CD4-positive, alpha-beta memory T cell (primary cell): ENCODE measurements at places on chromosomes 13 and 19.

DNA sequence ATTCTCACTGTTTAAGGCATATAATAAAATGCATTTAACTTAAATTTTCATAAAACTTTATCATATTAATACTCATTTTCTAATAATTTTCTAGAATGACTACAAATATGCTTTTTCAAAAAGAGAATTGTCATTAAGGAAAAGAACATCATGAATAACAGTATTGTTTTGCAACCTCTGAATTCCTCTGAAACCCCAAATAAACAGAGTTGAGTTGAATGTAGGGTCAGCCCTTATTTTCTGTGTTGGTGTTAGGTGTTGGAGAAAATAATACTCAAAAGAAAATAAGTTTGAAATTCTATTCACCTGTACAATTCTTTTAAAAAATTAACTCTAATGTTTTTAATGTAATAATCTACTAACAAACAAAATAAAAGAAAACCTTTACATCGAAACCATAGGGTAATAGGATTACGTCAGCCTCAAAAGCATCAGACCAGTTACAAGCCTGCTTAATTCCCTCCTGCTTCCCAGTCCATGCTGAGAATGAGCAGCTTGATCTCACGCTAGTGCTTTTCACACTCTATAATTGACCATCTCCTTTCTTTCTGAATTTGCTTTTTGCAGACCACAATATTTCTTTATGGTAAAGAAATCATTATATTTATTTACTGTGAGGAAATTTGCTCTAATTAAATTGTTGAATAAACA is 160.9 kb downstream of the PCDH9 start:
- no peak for DNase-seq

- no peak for DNase-seq
Measured at GRCh38 chr13:30000370-30000765, 150.0 kb upstream of the UBL3 start.

- no peak for DNase-seq
Measured at GRCh38 chr19:7783991-7784423, 21.0 kb downstream of the CLEC4M start.

- no peak for DNase-seq
Measured at GRCh38 chr13:49457221-49457620, 13.1 kb downstream of the SETDB2 start.

GRCh38 chr19:10895920-10896319 is 24.6 kb downstream of the CARM1 start:
- no peak for DNase-seq

DNA sequence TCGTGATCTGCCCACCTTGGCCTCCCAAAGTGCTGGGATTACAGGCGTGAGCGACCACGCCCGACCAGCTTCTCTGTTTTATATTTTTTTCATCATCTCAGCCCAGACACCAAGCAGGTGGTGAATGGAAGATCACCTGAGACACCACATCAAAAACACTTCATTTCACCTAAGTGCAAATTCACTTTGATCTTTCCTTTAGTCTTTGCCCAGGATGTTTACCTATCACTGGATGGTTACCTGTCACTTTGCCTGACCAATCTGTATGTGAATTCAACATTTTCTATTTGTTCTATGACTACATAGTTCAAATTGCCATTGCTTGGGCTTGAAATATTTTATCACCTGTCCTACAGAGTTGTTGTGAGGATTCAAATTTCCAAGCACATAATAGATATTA is 65.7 kb downstream of the PAN3 start:
- DNase-seq = no peak

DNA sequence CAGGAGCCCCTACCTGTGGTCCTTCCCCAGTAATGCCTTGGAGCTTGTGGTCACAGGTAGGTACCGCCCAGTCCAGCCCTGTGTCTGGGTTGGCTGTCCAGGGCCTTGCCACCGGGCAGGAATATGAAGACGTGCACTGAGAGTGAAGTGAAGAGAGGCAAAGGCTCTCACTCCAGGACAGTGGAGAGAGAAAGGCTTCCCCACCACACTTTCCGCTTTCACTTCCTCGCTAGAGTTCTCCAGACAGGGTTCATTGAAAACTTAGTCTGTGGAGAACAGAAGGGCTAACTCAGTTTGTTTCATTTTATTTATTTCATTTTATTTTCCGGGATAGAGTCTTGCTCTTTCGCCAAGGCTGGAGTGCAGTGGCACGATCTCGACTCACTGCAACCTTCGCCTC is 14.2 kb downstream of the FCAR start:
- DNase-seq = no peak

GRCh38 chr13:38950987-38951386 is 39.6 kb downstream of the STOML3 start:
- no peak for DNase-seq

- DNase-seq = no peak
Measured at GRCh38 chr13:24985107-24985506, 110.8 kb upstream of the PABPC3 start.

DNA sequence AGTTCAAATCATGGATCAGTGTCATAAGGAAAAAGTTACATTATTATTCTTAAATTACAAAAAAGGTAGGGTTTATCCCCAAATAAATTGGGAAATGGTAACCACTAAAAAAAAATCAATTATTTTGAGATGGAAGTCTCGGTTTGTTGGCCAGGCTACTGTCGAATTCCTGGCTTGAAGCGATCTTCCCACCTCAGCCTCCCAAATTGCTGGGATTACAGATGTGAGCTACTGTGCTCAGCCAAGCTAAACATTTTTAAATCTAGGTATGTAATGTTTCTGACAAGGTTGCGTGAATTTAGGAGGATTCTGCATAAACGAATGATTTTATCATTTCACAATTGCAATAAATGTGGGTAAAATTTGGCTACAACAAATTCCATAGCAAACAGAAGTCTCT is 2.0 kb downstream of the NAA16 start:
- DNase-seq = no peak

DNA sequence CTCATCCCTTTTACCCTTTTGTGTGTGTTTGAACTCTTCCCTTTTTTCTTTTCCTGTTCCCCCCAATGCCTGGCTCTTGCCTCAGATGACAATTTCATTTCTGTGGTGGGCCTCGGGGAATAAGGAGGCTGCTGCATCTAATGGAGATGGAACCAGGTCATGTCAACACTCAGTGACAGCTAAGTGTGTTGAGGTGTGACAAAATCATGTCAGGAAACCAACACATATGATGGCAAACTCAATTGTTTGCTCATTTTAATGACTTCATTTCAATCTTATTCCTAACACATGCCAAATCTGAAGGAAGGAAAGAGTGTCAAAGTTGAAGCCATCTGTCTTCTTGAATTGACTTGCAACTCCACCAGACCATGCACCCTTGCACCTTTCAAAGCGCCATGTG is 36.7 kb downstream of the TNFSF11 start:
- no peak for DNase-seq

DNA sequence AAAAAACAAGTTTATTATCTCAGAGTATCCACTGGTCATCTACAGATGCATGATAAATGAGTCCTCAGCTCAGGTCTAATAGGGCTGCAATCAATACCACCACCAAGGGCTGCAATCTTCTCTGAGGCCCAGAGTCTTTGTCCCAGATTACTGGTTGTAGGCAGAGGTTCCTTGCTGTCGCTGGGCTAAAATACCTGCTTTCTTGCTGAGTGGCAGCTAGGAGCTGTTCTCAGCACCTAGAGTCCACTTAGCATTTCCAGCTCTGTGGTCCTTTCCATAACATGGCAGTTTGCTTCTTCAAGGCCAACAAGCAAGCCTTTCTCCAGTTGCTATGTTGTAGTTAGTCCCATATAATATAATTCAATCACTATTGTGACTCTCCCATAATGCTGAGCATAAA is 351.3 kb downstream of the SLITRK1 start:
- no peak for DNase-seq

- no peak for DNase-seq
Measured at GRCh38 chr13:40172149-40172591, 494.3 kb downstream of the FOXO1 start.

GRCh38 chr13:40664350-40665125 is 1.9 kb downstream of the FOXO1 start:
- DNase-seq = peak; percentile 73

DNA sequence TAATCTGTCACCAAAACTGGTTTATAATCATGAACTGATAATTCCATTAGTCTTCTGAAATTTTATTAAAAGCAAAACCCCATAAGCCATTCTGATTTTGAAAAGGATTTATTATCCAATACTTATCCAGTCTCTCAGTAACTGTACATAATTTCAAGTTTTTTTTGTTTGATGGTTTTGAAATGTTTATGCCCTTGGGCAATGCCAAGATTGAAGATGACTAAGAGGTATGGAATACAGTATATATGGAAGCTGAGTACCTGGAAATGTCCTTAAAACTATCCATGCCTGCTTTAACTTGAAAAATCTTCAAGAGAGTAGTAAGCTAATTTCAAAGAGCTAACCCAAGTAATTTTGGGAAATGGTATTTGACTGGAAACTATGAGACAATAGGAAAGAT is 1.8 kb upstream of the NEK5 start:
- DNase-seq = no peak

DNA sequence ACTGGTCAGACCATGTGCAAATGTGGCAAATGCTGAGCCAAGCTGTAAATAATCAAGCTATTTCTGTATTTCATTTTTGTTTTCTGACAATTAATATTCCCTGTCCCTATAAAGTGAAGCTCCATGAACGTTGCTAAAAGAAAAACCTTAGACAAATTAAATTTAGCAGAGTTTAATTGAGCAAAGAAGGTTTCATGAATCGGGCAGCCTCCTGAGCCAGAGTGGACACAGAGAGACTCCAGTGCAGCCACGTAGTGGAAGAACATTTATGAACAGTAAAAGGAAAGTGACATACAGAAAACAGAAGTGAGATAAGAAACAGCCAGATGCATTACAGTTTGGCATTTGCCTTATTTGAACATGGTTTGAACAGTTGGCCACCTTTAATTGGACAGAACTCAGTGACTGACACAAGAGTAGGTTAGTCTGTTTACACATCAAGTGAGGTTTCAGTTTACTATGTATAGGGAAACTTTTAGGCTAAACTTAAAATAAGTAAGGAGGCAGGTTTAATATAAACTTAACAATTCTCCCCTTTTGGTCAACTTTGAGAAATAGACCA is 69.7 kb downstream of the UFM1 start:
- no peak for DNase-seq

DNA sequence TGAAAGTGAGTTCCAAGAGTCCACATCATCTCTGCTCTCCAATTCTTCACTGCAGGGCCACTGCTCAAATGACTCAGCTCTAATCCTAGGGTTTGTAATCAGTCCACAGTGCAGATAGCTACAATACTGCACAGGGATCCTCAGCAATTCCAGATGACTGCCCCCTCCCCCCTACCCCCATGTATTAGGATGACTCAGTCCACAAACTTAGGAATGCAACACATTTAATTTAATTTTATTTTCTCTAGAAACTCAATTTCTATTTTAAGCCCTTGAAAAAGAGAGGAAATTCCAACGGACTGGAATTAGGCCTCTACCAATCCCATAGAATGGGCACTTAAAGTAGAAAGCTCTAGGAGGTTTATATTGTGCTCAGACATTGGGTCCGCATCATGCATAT is 173.8 kb upstream of the SOX21 start:
- no peak for DNase-seq

DNA sequence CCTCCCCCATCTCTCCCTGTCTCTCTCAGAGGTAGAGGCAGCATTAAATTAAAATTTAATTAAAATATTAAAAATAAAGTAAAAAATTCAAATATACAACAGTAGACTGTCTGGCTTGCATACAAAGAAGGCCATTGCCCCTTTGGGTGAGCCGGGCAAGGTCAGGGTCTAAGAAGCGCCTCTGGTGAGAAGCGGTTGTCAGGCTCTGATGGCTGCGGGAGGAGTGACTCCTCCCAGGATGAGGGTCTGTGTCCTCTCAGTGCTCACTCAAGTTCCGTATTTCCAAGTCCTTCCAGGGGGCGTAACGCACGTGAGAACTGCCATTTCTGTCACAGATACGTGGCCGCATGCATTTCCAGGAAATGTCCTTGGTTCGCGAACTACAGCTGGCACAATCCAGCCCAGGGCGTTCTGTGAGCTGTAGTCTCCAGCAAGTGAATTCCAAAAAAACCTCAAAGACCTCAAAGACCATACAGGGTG is 737 bp upstream of the ZNF181 start:
- peak; percentile 52 for DNase-seq

DNA sequence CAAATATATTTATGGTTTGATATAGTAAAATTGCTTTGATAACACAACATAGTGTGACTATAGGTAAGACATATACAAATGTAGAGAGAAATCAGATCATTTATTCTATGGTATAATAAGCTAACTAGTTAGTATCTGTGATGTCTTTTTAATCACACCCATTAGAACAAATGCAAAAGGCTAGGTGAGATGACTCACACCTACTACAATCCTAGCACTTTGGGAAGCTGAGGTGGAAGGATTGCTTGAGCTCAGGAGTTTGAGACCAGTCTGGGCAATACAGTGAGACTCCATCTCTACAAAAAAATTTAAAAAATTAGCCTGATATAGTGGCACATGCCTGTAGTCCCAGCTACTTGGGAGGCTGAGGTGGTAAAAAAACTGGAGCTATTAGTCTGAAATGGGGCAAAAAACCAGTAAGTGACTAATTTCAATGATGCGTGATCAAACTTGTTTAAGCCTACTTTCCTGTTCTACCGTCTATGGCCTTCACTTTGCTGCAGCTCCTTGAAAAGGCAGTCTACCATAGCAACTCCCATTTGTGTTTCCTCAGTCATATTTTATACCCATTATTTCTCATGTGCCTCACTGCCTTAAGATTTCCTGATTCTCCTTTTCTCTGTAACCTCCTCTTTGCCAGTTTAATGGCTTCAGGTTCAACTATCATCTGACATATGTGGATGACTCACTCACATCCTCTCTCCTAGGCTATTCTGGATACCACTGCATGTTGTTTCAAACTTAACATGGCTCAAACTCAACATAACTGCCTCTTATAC is 12.5 kb downstream of the ALG5 start:
- no peak for DNase-seq

GRCh38 chr19:45074744-45075300 is 1.5 kb downstream of the ZNF296 start:
- no peak for DNase-seq

DNA sequence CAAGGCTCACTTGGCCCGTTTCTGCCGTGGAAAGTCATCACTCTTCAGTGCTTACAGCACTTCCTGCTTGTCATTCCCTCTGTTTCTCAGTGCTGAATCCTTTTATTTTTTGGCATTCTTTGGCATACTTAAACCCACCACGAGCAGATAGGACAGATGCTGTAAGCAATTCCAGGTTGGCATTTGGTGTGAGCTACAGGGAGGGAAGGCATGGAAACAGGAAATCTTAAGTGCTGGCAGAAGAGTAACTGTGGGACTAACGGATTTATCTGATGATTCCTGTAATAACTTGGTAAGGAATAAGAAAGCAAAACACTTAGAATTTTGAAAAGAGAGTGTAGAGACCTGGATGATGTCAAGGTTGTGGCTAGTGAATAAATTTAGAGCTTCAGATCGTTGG is 273.4 kb downstream of the GPC6 start:
- DNase-seq = no peak

GRCh38 chr19:47631681-47632446 is 22.9 kb downstream of the BICRA start:
- no peak for DNase-seq

GRCh38 chr13:63107179-63107943 is 1691.7 kb upstream of the PCDH20 start:
- no peak for DNase-seq
